Mucosa of descending colon (tissue), 3 donors: ENCODE measurements at places on chromosomes 16 and 17.

GRCh38 chr17:42908872-42909700 lies 8.5 kb downstream of the G6PC1 start:
- DNase-seq, result no peak

- no peak for DNase-seq
Observed at GRCh38 chr16:5977329-5977728, 879.7 kb upstream of the EEF2KMT start.

DNA sequence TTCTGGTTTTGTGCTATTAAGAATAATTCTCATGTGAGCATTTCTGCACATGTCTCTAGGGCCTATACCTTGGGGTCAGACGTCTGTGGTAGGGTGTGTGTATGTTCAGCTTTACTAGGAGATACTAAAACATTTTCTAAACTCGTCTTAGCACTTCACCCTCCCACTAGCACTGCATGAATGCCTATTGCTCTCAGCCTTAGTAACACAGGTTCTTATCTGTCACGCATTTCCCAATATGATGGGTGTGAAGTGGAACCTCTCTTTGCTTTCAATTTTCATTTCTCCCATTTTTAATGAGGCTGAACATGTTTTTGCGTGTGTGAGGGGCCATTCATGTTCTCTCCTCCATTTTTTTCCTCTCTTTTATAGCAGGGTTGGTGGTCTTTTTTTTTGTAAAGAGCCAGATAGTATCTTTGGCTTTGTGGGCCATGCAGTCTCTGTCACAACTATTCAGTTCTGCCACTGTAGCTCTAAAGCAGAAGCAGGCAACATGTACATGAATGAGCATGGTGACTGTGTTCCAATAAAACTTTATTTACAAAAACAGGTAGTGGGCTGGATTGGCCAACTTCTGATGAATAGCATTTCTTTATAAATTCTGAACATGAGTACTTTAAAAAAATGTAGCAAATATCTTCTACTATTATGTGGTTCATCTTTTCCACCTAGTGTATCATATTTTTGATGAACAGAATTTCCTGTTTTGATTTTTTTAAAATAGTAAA lies 354.0 kb downstream of the XYLT1 start:
- no peak for DNase-seq

GRCh38 chr17:78568494-78569115 lies 8.6 kb downstream of the DNAH17 start:
- DNase-seq, result no peak

DNA sequence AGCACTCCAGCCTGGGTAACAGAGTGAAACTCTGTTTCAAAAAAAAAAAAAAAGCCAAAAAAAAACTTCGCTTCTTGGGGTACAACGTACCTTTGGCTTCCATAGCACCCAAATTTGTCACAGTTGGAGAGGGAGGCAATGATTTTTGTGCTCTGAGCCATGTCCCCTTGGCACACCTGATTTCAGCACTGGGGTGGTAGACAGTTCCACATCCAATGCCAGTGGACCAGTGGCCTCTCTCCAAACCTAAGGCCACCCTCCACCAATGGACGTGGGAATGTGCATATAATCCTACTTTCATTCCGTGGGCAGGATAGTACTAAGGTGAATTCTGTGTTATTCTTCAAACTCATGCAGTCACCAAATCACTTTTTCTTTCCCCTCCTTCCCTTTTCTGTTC lies 47.5 kb downstream of the SALL1 start:
- no peak for DNase-seq
